MCF 10A (cell line): ENCODE measurements at places on chromosomes 12 and 14. TPM values are rescaled to one million over a fixed set of nuclear protein-coding genes. Genes with fewer than 3 reads are reported as not detected.

PRPH gene
- 1.4 and 2.7 TPM in 2 replicates for total RNA-seq

KRT83 gene
- total RNA-seq = 12.2 and 14.5 TPM in 2 replicates

DNA sequence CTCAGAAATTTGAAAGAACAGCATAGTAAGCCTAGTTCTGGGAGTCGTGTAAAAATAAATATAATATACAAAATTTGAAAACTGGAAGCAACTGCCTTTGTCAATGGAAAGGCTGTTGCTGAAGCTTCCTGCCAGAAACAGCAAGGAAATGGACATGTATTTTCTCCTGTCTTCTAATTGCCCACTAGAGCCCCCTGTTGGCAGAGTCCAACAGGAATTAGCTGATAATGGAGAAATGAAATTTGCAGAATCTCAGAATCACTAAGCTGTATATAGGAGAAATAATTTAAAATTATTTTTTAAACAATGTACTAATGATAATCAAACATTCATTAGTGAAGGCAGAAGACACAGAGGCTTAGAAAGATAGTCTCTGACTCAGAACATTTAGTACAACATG lies 414.8 kb downstream of the SLC6A15 start:
- no peak overlapping the region for H3K27ac ChIP-seq
- no peaks in the 10 kb centered on the region for H3K36me3 ChIP-seq

GRCh38 chr14:46053221-46053620 lies 598.4 kb downstream of the RPL10L start:
- H3K4me1 ChIP-seq = peaks cover 5% of the 10 kb centered on the region
- no peaks in the 10 kb centered on the region for H3K36me3 ChIP-seq
- H3K4me3 ChIP-seq = no peak overlapping the region
- DNase-seq = no peak

DNA sequence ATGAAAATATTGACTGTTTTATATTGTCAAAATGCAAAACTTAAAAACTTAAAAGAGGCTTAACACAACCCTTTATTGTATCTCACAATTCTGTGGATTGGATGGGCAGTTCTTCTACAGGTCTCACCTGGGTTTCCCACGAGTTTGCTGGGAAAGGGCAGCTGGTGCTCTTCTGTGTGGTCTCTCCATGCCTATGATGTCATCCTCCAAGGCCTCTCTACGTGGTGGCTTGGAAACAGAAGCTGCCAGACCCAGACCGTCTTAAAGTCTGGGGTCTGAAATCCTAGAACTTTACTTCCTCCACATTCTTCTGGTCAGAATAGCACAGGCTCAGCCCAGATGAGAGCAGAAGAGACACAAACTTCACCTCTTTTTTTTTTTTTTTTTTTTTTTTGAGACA lies 36.5 kb upstream of the KICS2 start:
- no peaks in the 10 kb centered on the region for H3K4me1 ChIP-seq
- no peaks in the 10 kb centered on the region for H3K36me3 ChIP-seq
- H3K27me3 ChIP-seq = no peaks in the 10 kb centered on the region
- no peak for DNase-seq
- H3K27ac ChIP-seq = no peak overlapping the region

DNA sequence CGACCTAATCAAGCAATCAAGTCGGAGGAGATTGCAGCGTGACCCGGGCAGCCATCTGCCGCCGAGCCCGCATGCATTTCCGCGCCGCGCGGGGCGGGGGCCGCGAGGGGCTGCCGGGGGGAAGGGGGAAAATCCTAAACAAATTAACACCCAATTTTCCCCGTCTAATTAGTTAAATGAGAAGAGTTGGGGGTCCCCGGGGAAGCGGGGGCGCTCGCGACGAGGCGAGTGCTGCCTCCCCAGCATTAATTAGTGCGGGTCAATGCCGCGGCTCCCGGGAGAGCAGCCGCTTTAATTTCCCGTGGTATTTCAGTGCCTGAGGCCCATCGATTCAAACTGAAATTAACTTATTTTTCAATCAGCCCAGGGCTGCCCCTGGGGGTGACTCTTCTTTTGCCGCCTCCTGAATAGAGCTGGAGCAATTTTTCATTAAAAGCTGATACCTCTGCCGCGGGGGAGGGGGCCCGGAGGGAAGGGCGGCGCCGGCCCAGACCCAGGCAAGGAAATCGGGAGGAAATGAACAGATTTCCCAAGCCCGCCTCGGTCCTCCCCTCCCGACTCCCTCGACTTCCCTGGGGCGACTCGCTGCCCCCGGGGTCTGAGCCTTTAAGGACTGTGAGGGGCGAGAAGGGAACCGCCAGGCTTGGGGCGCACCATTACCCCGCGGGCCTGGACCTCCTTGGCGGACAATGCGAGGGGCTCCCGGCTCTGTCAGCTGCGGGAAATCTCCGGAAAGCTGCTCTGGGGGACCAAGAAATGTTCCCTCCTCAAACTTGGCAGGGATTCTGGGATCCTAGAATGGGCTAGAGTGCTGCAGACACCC lies 18.9 kb downstream of the VSX2 start:
- no peaks in the 10 kb centered on the region for H3K27me3 ChIP-seq
- peaks cover 10% of the 10 kb centered on the region for H3K4me1 ChIP-seq
- DNase-seq = no peak
- H3K4me3 ChIP-seq = peak overlapping the region; percentile 61
- H3K27ac ChIP-seq = no peak overlapping the region
